Cerebellar nuclear complex (tissue), 1 donor: ENCODE measurements at places on chromosomes 5 and 9.

DNA sequence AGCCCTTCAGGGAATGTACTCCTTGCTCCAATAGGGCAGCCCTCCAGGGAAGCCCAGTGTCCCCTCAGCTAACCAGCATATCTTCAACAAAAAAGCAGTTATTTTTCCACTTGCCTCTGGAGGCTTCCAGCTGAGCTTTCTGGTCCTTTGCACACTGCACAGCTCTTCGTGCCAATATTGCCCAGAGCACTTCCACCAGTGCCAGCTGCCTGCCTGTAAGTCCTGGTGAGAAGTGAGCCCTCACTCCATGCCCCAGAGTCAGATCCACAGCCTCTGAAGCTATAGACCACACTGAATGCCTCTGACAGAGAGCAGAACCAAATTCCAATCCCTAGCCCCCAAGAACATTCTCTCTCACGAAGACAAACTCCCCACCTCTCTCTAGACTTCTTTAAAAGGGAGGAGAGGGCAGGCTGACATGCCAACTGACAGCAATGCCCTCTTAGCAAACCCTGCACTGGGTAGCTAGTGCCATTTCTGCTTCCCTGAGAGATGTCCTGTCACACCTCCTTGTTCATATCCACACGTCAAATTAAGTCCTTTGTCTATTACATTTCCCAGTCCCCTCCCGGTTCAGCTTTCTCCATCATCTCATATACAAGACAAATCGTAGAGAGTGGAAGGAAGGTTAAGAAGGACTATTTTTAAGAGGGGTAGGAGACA, 12.7 kb upstream of the HEXB start:
- no peak for DNase-seq

GRCh38 chr5:136133222-136133921, 727 bp downstream of the SMAD5 start:
- no peak for DNase-seq

- no peak for DNase-seq
These were observed 35.5 kb downstream of the EFNA5 start for GRCh38 chr5:107634981-107635848.

DNA sequence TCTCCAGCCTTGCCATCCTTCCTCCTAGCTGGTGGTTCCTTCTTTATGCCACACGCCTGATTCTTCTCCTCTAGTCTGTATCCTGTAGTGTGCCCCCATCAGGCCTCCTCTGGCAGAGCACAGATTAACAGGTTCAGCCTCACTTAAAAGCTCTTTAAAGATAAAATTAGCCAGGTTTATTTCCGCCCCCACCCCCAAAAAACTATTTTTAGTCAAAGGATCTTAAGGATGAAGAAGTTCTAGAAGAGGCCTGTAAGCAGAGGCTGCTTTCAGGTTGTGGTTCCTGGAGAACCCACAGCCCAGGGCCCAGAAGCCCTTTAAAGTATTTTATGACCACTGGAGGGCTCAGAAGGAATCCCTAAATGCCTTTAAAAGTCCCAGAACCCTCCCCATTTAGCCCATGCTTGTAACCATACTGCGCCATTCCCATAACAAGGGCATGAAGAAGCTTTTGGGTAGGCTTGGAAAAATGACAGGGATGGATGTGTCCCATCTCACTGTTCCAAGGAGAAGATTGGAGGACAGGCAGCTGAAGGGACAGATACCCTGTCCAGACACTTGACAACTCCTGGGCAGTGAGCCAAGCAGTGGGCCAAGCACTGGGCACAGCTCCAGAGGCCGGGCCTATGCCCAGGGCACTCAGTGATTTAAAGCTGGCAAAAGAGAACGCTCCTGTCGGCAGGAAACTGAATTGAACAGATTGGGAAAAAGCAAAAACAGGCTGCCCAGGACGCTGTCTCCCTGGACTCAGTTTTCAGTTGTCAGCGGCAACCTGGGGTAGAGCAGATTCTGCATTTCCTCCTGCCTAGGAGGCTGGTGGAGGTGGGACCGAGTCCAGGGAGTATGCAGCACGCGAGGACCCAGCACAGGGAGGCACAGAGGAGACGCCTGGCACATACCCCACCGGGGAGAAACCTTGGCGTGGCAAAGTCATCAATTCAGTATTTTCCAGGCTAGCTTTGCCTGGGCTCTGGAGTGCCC, 106.3 kb upstream of the SSBP2 start:
- peak; percentile 96 for DNase-seq

- no peak for DNase-seq
These were observed 120.0 kb downstream of the C5orf15 start for GRCh38 chr5:133848341-133848811.

DNA sequence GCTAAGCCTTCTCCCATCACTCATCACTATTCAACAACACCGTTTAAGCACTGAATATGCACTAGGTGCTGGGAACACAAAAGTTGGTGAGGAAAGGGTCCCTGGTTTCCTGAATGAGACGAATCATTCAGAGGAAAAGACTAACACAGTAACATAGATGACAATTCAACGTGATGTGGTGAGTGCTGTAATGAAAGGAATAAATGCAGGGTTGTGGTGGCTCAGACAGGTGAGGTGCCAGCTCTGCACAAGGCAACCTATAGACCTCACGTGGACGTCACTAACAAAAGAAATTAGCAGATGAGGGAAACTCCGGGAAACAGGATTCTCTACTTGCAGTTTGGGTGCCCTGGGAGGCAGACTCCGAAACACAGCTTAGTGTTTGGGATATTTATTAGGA, 40.0 kb upstream of the ERBIN start:
- DNase-seq = no peak

GRCh38 chr9:121598167-121598964, 53.1 kb upstream of the DAB2IP start:
- DNase-seq = no peak
